ENCODE measurements at places on chromosomes 3 and 15.

DNA sequence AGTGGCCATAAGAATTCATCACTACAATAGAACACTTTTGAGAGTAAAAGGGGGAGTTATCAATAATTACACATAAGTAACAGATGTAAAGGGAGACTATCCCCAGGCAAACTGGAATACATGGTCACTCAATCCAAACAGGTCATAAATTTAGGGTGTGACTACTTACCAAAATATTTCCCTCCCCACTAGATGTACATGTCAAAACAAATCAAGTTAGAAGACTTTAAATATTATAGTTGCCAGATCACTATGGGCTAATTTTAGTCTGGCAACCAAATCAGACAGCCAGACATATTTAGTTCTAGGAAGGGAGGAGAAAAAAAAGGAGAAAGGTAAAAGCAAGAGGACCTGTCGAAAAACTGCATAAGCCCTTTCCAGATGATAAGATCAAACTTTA is 23.1 kb downstream of the SLC24A5 start:
- no peak for DNase-seq

DNA sequence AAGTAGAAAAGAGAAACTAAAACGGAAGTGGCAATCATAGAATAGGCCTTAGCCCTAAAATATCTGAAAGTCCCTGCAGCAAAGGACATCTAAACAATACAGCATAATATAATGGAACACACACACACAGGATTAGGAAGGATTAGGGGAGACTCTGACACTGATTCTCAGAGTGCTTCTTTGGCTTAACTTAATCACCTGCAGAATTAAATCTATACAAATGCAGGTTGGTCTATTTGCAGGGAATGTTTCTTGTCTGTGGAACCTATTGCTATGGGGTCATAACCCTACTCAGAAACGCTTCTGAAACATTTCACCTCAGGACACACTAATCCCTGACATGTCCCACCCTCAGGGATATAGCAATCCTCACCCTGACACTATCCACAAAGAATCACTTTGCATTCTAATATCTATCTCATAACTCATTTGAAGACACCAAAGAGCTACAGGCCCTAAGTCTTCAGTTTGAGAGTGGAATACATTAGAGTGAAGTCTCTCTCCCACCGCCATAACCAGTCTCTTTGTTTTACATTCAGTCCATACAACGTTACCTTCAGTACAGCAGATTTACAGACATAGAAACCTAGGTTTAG is 1041.2 kb downstream of the TUSC7 start:
- no peak for DNase-seq

GRCh38 chr15:81163961-81164800 is 30.1 kb downstream of the CFAP161 start:
- no peak for DNase-seq

- DNase-seq: no peak
These were observed 28.9 kb downstream of the POPDC2 start for GRCh38 chr3:119631516-119631915.

DNA sequence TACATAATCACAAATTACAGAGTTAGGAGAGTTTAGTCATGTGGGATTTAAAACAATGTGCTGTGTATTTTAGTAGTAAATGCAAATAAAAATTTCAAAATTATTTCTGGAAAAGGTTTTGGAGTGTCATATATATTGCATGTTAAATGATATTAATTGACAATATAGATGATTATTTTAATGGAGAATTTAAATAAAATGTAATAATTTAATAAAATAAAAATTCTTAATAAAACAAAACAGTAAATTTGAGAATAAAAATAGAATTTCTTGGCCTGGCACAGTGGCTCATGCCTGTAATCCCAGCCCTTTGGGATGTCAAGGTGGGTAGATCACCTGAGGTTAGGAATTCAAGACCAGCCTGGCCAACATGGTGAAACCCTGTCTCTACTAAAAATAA is 1442.8 kb upstream of the ALCAM start:
- DNase-seq: no peak

DNA sequence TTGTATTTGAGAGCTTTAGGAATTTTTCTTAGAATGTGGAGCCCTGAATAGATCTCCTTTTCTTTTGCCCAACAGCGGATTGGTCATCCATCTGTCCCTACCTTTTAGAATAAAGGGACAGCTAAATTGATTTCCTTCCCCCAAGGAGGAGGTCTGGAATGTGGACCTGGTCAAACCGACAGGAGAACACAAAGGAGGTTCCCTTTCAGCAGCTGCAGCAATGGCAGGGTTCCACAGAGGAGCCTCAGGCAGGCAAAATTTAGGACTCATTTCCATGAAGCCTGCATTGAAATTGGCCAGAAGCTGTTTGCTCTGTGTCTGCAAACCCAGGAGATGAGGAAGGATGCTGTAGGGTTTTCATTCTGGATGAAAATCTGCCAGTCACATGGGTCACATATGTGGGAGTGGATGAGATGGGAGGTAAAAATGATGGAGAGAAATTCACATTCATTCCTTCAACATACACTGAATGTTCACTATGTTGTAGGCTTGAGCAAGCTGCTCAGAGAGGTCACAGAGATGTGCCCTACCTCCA is 77.3 kb downstream of the LRTM1 start:
- no peak for DNase-seq

DNA sequence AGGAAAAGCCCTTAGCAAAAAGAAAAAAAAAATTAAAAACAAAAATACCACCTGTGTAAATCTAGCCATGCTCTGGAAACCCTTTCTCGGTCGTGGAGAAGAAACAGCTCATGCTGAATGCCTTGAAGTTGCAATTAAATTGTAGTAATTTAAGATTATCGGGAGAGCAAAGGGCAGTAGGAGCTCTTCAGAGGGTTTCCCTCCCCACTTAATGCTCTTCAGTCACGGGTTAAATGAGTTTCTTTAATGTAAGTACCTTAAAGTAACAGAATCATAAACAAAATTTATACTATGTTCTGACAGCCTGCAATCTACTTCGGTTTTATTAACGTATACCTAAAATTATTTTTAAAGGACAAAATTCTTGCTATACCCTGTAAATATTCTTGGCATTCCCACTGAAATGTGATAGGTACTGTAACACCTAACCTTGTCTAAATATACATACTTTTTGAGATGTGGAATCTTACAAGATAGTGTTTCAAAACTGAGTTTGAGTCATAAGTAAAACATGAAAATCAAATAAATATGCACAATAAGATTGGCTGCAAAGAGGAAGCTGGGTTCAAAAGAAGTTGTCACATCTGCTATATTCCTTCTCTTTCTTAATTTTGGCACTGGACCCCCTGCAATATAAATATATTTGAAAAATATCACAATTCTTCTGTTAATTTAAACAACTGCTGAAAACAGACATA is 5.3 kb downstream of the FOXP1 start:
- DNase-seq: no peak

DNA sequence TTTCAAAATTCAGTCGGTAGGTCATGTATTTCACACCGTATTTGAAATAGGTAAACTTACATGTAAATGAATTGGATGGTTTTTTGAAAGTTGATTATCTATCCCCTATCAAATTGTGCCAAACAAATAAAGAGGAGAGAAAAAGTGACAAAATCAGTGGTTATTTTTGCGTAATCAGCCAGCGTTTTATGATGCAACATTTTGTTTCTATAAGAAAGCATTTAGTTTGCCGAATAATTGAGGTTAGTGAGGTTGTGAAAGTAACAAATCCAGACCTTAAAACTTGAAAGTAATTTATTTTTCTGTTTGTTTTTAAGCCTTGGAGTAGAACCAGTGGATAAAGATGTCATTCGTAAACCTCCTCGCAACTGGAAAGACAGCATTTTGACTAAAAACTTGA is 29.3 kb downstream of the ASTE1 start:
- no peak for DNase-seq

DNA sequence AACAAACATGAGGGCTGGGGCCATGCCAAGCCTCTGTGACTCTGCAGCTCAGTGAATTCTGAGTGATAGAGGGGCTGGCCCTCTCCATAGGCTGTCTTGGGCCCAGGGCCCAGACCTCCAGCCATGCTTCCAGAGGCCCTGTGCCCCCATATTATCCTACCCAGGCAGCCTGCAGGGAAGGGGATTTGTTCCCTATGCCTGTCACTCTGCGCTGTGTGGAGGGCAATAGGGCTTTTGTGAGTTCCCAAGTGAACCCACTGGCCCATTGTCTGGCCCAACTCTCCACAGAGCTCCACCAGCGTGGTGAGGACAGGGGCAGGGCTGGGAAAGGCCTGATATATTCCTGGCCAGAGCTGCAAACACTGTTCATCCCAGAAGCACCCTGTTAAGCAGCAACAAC is 113.2 kb downstream of the EPHB1 start:
- DNase-seq: no peak

DNA sequence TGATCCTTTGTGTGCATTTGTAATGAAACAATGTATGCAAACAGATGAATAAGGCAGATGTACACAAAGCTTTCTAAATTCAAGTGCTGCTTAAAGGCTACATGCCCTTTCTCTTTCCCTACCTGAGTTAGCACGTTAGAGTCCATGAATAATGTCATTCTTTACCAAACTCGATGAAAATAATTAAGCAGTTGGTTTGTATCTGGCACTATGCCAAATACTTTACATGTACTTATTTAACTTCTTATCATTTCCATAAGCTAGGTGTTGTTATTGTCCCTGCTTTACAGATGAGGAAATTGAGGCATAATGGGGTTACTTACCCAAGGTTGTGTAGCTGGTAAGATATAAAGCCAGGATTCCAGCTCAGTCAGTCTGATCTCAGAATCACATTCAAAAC is 2.4 kb downstream of the GPR171 start:
- DNase-seq: no peak

DNA sequence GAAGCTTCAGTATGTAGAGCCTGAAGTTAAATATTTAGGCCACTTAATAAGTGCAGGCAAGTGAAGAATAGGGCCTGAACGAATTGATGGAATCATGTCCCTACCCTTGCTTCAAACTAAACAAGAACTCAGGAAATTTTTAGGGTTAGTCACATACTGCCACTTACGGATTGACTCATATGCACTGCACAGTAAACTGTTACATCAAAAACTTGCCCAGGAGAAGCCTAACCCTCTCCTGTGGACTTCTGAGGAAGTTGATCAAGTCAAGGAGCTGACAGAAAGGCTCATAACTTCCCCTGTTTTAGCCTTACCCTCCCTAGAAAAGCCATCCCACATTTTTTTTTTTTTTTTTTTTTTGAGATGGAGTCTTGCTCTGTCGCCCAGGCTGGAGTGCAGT is 20.6 kb upstream of the KBTBD12 start:
- no peak for DNase-seq

DNA sequence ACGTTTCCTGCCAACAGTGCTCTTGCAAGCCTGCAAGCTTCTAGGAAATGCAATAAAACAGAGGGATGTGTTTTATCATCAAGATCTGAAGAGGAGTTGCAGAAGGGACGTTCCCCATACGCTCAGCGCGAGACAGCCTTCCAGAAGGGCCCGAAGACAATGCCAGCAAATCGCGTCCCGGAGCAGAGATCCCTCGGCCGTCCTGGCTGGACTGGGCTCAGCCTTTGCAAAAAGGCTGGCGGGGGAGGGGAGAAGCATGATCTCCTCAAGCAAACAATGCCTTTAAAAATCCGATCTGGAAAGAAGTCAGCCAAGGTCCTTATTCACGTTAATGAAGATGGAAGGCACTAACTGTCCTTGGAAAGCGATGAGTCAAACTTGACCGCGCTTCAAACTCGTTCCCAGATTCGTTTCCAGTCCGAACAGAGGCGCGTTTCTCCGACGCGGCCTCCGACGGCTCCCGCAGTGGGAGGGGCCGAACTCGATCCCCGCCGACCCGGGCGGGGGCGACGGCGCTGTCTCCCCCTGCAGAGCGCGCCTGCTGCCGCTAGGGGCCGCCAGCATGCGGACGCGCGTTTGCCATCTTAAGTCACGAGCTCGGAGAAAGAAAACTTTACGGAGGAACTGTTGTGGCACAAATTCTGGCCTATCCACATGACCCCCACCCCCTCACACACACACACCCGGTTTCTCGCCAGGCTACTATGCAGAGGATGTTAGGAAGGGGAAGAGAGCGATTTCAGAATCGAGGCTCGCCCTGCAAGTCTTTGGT is 5.5 kb downstream of the BCL6 start:
- peak; percentile 83 for DNase-seq

DNA sequence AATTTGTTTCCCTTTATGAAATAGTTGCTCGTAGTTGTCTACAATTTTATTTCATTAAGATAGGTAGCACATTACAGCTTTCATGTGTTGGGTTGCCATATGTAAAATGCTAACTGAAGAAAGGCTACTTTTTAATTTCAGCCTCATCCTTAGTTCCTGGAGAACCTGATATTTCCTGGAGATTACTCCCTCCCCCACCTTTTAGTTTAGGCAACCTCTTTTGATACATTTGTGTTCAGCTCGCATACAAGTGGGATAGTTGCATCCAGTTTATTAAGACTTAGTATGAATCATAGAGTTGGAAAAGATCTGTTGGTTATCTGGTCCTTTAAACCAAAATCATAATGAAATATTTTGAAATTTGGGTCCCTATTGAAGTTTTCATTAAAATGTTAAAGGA is 6.0 kb downstream of the SETD5 start:
- DNase-seq: no peak

GRCh38 chr15:56920367-56920627 is 1.9 kb downstream of the TCF12 start:
- no peak for DNase-seq

DNA sequence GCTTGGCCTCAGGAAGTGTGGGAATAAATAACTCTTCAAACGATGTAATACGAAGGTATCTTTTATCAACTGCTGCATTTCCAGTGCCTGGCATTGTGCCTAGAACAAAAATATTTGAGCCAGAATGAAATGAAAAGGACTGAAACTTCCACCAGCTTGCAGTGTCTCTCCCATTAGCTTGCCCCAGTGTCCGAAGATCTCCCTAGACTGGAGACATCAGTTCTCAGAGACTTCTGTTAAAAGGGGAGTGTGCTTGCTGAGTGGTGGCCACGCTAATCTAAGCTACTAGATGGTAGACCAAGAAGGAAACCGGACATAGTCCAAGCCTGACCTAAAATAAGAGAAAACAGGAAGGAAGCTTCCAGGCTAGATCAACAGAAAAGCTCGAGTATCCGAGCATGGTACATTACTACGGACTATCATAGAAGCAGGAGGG is 28.6 kb downstream of the KCNAB1 start:
- no peak for DNase-seq

- no peak for DNase-seq
These were observed 20.6 kb downstream of the HEG1 start for GRCh38 chr3:125035217-125035616.

DNA sequence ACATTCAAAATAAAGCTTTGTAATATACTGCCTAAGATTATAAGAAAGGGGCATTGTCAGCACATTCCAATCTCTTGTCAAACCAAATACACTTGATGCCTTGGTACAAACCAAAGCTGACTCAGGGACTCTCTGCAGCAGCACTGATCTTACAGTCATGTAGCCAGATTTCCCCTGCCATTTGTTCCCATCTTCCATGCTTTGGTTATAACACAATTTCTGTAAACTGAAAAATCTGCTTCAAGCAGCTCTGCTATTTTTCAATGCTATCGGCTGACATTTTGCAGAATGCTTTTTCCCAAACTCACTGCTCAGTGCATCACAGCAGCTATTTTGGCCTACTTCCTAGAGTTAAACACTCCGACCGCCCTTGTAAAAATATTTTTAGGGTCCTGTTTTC is 18.2 kb downstream of the PLOD2 start:
- DNase-seq: no peak

GRCh38 chr3:414063-414462 is 217.5 kb downstream of the CHL1 start:
- no peak for DNase-seq
